ENCODE measurements at places on chromosomes 4 and X. TPM values are rescaled to one million over a fixed set of nuclear protein-coding genes. Genes with fewer than 3 reads are reported as not detected.

GRCh38 chr4:15253349-15253748 is 174.5 kb upstream of the C1QTNF7 start:
- DNase-seq: peak; percentile 22

DCAF12L1 gene
- not detected for total RNA-seq

GRCh38 chrX:48813644-48814043 is 11.8 kb downstream of the HDAC6 start:
- DNase-seq: no peak

DNA sequence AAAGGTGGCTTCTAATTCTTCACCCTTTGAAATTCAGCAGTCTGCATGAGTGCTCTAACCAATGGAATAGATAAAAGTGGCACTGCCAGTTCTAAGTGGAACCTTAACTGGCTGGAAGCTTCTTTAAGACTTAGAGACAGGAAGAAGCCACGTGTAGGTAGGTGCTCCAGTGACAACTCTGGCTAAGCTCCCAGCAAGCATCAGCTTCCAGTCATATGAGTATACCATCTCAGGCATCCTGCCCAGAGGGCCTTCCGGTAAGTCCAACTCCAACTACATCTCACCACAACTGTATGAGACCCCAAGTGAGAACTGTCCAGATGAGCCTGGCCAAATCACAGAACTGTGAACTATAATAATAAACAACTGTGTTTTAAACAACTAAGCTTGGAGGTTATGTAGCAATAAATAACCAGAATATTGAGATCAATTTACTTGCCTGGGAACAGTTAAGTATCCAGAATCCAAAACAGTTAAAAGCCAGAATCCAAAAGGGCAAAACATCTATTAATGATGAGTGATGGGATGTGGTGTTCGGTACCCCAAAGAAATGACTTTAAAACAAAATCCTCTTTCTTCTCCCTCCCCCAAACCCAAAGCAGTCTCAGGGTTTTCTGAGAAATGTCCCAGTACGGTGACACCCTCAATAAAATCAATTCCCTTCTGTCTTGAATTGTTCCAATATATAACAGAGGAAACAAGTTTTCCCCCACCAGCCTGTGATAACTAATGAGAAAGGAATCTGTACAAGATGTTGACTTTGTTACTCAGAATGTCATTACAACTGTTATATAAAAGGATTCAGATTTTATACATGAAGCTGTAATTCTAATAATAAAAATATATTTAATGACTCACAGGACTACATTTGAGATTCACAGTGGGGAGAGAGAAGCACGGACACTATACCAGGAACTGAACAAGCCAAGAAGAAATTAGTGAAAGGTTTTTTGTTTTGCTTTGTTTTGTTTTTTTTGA is 4.2 kb downstream of the TSPAN5 start:
- no peak for DNase-seq

DNA sequence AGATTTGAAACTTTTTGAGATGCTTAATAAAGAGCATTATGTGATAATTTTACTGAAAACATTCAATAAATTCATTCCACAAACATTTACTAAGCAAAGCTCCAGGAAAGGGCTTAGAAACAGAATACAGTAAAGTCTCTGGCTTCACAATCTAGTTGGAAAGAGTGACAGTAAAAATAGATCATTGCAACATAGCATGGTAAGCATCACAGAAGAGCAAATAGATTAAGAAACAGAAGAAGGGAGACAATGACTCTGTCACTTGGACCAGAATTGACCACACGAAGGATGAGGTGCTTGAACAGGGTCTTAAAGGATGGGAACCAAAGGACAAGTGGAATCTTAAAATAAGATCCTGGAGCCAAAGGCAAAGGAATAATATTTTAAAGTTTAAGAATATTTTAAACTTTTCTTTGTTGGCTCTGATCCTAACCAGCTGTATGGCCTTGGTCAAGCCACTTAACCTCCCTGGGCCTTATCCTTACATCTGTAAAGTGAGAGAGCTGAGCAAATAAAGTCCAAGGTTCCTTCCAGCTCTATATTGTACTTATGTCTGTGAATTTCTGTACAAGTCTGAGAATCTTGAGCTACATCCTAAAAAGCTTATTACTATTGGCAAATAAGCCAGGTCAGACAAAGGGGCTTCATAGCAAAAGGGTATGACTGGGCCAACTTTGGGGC is 33.9 kb downstream of the SEC24D start:
- no peak for DNase-seq

DNA sequence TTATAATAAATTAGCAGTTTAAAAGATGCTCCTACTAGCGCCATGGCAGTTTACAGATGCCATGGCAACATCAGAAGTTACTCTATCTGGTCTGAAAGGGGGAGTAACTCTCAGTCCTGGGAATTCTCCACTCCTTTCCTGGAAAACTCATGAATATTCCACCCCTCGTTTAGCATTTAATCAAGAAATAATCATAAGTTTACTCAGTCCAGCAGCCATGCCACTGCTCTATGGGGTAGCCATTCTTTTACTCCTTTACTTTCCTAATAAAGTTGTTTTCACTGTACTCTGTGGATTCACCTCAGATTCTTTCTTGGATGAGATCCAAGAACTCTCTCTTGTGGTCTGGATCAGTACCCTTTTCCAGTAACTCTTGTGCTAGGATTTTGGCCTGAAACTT is 52.3 kb downstream of the GUCY1B1 start:
- DNase-seq: no peak

DNA sequence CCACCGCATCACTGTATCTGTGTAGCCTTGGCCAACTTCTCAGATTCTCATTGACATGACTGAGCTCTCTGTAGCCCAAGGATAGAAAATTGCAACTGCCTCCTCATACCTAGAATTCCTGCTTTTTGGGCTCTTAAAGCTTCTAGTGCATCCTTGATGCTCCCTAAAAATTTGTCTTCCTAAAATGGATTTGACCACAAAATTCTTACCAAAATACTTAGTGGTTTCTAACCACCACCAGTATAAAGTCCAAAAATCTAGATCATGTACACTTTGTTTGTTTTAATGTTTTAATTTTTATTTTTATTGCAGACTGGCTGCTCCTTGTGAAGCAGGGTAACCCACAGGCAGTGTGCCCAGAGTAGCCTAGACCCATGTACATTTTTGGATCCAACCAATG is 75.5 kb downstream of the TBC1D9 start:
- no peak for DNase-seq

C4orf46 gene
- 7.8 TPM for total RNA-seq

- DNase-seq: peak; percentile 67
These were observed 601 bp upstream of the FGFBP2 start for GRCh38 chr4:15963576-15963975.

GRCh38 chr4:25291158-25291733 is 21.3 kb upstream of the ZCCHC4 start:
- DNase-seq: no peak

GRCh38 chr4:2412534-2412884 is 5.9 kb downstream of the ZFYVE28 start:
- no peak for DNase-seq

ZNF185 gene
- 20.5 TPM for total RNA-seq

DNA sequence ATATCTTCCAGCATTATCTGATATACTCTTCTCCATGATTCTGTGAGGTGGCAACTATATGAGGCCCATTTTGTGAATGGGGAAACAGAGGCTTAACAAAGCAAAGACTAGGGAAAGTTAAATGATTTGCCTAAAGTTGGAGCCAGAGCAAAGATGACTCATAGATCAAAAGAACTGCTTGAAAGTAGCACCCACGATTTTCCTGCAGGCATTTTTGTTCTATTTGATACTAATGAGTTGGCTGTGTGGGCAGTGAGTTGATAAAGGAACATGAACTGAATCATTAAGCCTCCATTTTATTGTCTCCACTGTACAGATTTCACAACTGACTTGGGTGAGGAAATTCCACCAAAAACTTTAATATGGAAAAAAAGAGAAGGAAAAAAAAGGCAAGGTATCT is 138.9 kb upstream of the IGFBP7 start:
- DNase-seq: no peak

- no peak for DNase-seq
These were observed 18.3 kb upstream of the NUP54 start for GRCh38 chr4:76166480-76166879.

DCTD gene
- total RNA-seq: 62.5 TPM

TECRL gene
- total RNA-seq: not detected

- no peak for DNase-seq
These were observed 505.2 kb downstream of the ZNF674 start for GRCh38 chrX:46040001-46040400.

GRCh38 chrX:52608961-52609360 is 45.7 kb downstream of the SSX7 start:
- DNase-seq: no peak

DNA sequence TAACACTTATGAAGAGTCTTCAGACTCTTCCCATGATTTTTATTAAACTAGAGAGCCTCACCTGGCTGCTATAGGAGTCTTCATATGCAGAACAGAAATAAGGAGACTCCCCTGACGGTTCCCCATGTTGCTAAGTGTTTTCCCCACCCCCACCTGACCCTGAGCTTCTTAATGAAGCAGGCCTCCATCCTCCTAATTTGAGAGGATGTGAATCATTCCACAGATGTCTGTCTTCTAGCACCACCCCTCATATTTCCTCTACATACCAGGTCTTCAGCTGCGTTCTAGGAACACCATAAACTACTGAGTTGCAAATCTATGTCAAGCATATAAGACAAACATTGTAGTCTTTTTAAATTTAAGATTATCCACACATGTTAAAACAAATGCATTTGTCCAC is 36.9 kb downstream of the RP2 start:
- no peak for DNase-seq

THAP9 gene
- 2.7 TPM for total RNA-seq

SMIM31 gene
- not detected for total RNA-seq

DNA sequence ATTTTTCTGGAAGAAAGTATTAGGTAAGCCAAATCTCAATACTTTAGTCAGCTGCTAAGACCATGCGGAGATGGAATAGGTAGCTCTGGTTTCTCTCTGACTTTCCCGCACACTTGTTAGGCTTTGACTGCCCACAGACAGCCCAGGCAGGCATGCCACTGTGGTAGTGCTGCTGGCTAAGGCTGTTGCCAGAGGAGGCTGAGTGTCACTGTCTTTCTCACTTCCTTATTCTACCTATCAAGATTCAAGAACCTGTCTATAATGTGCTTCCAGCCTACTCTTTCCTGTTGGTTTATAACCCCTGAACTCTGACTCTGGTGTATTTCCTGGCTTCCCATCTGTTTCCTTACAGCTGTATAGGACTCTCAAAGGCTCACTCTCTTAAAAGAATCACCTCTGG is 81.8 kb upstream of the TRPC5 start:
- DNase-seq: no peak

GRCh38 chr4:152682143-152682941 is 2.5 kb upstream of the TMEM154 start:
- no peak for DNase-seq

GRCh38 chr4:81472281-81473182 is 825 bp upstream of the RASGEF1B start:
- DNase-seq: no peak

- no peak for DNase-seq
These were observed 115.1 kb downstream of the HS6ST2 start for GRCh38 chrX:132843363-132843762.

ENPEP gene
- total RNA-seq: 0.27 TPM

CLRN2 gene
- total RNA-seq: not detected

SASH3 gene
- total RNA-seq: 96.9 TPM

DNA sequence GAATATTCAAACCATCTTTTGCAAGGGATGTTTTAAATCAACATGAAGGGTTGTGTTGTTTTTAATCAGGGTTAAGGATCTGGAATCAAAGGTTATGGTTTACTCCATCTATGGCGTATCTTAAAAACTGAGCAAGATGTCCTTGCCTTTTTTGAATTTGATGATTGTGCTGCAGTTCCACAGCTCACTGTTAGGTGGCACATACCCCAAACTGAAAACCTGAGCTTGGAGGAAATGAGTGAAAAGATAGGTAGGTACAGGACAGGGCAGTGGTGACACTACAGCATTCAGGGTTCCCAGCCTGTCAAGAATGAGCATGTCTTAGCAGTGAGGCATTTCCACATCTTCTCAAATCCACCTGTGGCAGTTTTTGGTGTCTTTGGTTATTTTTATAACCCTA is 13.1 kb upstream of the EOLA1 start:
- no peak for DNase-seq

DNA sequence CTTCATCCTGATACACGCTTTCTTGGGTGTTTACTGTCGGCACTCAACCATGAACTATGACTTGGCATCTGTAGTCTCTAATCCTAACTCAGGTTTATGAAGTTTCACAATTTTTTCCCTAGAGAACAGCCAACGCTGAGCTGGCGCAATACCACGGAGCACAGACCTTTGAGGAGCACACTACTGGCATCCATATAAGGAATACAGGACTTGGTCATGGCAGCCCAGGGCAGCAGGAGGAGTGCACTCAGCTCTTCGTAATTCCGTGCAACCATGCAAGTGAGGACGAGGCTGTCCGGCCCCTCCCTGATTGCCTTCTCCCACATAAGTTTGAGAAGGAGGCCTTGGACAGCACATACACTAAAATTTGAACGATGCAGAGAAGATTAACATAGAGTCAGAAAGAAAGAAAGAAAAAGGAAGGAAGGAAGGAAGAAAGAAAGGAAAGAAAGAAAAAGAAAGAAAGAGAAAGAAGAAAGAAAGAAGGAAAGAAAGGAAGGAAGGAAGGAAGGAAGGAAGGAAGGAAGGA is 41.0 kb upstream of the PDLIM5 start:
- DNase-seq: no peak

GPC3 gene
- total RNA-seq: under 0.01 TPM

NR3C2 gene
- 1.1 TPM for total RNA-seq

DNA sequence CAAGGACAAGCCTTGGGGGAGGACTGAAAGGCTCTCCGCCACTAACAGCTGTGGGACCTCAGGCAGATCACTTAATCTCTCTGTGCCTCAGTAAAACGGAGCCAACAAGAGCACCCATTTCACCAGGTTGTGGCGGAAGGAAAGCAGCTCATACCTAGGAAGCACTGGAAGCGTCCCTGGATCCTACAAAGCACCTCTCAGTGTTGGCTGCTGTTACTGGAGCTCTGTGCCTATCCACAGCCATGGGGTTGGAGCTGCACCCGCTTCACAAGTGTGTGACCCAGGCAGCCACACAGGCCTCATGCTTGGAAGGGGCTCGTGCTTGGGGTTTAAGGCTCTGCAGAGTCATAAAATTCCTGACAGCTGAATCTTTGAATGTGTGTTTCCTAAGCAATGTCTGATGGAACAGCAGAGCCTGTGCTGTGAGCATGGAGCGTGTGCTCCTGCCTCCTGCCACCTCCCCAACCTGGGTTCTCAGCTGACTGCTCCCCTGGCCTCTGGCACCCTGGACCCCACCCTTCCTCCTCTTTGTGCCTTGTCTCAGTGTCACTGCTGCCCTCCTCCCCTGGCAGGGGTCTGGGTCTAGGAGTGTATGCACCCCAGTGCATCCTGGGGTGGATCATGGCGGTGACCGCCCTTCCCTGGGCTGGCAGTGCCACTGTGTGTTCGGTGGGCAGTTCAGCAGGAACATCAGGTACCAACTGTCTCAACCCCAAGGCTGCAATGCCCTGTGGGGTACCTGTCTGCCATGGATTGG is 14.4 kb upstream of the MAN2B2 start:
- DNase-seq: no peak

TDO2 gene
- not detected for total RNA-seq

DNA sequence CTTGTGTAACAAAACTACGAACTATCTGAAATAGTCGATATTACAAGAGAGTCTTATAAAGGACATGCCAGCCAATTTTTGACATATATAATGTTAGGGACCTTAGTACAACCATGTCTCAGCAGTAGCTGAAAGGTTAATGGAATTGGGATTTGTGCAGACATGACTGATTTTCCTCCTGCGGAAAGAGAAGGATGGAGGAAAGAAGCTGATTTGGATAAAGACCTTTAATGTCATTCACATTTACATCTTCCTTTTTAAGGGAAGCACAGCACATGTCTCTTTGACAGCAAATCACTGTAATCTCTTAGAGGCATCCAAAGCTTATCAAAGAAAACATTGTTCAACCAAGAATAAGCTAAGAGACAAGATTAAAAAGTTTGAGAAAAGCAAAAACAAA is 1976.2 kb upstream of the IGFBP7 start:
- no peak for DNase-seq
